NCI-H748 treated with DMSO at 0.1 percent for 48 hours (cell line): ENCODE measurements at places on chromosomes 6 and 20.
A peak's percentile ranks its signal among the peaks of the same experiment; 100 is the strongest.

GRCh38 chr20:38880952-38881735 is 45.1 kb upstream of the FAM83D start:
- DNase-seq: no peak

DNA sequence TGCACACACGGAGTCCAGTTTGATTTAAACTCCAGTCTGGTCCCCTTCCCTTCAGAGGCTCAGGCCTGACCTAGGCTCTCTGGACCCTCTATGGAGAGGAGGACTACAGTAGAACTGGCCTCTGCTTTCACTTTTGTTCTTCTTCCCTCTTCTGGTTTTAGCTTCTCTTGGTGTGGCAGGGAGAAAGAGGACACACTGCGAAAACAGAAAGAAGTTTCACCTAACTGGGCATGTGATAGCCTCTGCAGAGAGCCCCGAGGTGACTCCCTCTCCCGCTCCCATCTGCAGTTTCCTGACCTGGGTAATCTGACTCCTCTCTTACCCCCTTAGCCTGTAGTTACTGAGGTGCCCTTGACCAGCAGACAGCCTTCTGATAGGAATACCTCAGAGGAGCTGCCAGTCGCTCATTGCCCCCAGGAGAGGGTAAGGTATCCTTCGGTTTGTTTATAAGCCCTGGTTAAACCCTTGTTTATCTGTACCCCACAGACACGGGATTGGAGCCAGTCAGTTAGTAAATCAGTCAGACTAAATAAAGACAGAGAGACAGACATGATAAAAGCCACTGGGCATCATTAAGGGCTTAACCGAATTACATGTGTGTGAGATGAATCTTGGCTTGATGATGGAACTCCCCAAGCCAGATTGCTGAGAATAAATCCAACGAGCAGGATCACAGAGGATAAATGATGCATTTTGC is 12.0 kb upstream of the DTNBP1 start:
- no peak for DNase-seq

DNA sequence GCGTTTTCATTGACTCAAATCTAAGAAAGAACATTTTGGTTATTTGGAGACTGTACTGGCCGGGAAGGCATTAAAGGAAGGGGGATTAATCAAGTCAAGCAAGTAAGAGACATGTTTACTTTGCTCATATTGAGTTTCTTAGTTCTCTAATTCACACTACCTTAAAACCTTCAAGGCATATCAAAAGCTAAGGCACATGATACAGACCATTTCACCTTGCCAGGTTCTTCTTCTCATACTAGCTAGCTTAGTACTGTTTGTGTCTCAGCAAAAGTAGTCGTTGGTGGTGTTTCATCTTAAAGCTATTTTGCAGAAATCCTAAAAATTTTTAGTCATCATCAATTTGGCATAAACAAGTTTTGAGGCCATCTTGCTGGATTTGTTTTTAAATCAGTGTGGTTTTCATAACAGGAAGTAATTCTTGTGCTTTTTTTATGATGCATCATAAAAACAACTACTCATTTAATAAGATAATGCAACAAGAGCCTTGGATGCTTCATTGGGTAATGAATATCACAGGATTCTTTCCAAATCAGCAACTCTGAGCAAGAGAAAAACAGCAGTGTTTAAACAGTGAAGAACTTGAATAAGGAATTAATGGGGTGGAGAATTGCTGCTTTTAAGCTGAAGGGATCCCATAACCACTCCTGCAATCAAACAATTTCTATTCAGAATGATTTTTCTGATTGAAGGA is 425.3 kb downstream of the EPM2A start:
- DNase-seq: peak; percentile 57

DNA sequence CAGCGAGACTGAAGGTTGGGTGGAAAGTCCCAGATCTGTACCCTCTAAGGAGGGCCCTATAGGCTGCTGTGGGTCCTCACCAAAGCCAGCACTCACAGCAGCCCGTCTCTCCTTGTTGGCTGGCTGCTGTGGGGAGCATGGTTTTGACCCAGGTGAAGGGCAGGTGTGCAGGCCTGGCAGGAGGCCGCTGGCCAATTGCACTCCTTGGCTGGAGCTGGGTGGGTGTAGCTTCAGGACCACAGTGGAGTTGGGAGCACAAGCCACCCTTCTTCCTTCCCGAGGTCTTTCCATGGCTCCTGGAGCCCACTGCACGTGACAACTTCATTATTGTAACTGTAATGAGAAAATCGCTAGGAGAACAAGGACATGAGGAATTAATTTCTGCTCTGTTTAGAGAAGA is 287.7 kb upstream of the FOXQ1 start:
- DNase-seq: no peak

DNA sequence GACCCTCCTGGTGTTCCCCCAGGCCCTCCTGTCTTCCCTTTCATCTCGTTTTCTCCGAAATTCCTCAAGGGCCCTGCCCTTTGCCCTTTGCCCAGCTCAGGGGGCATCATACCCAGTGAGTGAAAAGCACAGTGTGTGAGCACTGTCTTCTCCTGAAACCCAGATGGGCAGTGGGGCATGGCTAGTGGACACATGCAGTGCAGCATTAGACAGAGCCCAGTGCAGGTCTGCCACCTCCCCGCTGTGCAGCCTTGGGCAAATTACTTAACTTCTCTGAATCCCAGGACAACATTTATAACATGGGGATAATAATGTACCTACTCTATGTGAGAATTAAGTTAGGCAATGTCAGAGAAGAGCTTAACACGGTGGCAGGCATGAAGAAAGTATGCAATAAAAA is 1.3 kb downstream of the PRND start:
- DNase-seq: no peak

- no peak for DNase-seq
Measured at GRCh38 chr6:14086701-14087100, 30.9 kb upstream of the CD83 start.

- DNase-seq: no peak
Measured at GRCh38 chr6:87293526-87293925, 28.9 kb upstream of the SMIM8 start.

GRCh38 chr20:58251979-58252591 is 23.6 kb upstream of the ANKRD60 start:
- no peak for DNase-seq

DNA sequence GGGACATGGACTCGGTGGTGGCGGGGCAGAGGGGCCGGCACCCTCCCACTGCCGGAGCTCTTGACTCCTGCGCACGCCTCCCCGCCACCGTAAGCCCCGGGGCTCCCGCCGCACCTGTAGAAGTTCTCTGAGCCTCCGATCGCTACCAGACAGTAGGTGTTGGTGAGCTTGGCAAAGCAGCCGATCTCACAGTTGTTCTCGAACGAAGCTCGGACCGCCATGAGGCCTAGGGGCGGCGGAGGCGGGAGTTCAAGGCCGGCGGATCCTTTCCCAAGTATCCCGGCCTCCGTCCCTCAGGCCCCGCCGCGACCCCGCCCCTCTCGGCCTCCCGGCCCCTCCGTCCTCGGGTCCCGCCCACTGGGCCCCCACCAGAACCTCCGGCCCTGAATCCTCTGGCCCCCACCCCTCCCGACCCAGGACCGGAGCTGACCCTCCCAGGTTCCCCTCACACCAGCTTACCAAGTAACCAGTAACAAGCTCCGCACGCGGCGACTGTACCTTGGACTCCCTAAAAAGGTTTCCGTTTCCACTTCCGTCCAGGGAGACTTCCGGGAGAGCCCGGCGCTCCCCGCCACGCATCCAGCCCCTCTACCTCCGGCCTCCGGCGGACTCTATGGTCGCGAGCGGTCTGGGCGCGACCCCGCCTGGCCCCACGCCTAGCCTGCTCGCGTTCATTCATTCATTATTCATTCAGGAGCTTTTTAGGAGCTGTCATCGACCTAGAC is at the start of gene EIF6:
Gene EIF6 (minus strand): TSS at position 506 of the 725 bp plus-strand sequence. CDS start 285 bp downstream, at position 221.
- peak; percentile 36 for DNase-seq

GRCh38 chr20:61674688-61675087 is 391.0 kb downstream of the TAF4 start:
- DNase-seq: no peak

DNA sequence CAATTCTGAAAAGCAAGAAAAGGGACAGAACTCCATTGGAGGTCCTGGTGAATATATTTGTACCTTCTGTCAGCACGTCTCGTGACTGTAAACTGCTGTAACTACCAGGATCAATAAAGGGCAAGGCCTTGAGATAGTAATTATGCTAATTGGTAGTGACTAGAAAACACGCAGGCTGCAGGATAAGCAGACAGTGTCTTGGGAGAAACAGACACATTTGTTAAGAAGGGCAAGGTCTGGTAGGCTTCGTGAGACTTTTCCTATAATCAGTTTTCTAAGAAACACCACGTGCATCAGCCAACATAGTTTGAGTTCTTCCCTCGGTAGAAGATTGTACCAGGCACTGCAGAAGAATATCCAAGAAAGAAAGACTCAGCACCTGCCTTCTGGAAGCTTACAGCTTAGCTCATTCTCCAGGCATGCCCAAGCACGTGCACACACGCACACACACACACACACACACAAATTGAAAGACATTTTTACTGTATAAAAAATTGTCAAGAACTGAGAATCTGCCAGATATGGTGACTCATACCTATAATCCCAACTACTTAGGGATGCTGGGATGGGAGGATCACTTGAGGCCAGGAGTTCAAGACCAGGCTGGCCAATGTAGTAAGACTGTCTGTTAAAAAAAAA is 167.0 kb upstream of the SASH1 start:
- DNase-seq: no peak
